Cortex of kidney (tissue), 1 donor: ENCODE measurements at places on chromosomes 5 and 9.

DNA sequence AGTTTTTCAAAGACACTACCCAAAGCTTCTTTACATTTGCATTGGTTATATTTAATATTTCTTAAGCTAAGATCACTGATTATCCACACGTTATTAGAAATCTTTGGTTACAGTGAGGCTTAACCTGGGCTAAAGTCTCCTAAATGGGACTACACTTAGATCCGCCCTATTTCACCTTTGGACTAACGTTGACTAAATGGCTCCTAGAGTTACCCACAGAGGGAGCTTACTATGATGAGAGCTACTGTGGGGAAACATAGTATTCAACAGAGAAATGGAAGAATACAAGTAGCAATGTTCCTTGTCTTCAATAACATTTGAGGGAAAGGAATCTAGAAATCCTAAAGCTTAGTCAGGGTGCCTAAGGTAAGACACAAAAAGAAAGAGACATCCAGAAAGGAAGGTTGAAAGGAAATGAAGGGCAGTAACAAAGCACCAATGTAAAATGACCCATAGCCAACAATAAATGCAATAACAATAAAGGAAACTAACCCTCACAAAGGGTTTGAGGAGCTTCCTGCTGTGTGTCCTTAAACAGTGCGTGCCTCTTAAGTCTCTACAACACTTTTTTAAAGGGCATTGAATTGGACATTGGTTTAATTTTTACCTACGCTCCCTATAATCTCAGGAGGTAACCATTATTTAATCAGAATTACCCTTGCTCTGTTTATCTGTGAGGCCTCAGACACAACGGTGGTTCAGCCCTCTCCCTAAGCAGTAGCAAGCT, 217.1 kb downstream of the PJA2 start:
- no peak for DNase-seq

GRCh38 chr9:20369391-20369790, 252.9 kb downstream of the MLLT3 start:
- no peak for DNase-seq

DNA sequence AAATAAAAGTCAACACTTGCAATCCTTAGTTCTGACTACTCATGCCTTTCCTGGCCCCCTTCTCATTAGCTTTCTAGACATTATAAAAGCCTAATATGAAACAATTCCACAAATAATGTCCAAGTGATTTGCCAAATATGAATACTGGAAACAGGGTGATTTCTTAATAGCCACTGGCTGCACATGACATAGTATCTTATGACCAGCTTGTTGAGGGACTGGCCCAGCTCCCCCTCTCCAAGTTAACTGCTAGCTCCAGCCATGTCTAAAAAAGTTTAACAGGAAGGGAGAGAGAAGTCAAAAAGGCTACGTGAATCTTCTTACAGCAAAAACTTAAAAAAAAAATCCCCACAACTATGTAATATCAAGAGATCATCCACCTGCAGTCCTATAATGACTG, 1.5 kb downstream of the CERT1 start:
- no peak for DNase-seq

DNA sequence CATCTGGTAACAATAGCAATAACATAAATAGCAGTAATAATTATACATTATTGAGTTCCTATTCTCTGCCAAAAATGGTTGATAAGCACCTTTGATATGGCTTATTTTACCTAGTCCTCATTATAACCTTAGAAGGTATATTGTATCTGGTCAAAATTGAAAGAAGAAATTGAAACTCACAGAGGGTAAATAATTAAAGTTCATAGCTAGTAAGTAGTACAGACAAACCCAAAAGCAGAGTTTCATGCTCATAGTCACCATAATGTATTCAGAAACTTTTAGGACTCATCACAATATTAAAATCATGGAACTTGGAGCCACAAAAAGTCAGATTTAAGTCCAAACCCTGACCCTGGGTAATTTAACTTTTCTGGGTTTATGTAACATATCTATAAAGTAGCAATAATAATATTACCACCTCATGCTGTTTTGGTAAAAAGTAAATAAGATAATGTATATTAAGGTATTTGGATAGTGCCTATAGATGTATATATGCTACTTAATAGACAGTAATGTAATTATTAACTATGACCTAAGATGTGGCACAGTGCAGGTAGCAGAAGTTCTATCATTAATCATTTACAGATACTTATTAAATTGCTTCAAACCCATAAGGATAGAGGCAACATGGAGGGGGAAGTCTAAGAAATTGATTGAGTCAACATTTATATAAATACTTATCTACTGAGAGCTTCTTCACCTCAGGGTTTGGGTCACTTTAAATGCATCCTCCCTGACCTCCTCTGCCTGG, 32.4 kb downstream of the STK32A start:
- DNase-seq = no peak

- DNase-seq = no peak
Observed at GRCh38 chr9:37918665-37919170, 14.8 kb upstream of the SLC25A51 start.

DNA sequence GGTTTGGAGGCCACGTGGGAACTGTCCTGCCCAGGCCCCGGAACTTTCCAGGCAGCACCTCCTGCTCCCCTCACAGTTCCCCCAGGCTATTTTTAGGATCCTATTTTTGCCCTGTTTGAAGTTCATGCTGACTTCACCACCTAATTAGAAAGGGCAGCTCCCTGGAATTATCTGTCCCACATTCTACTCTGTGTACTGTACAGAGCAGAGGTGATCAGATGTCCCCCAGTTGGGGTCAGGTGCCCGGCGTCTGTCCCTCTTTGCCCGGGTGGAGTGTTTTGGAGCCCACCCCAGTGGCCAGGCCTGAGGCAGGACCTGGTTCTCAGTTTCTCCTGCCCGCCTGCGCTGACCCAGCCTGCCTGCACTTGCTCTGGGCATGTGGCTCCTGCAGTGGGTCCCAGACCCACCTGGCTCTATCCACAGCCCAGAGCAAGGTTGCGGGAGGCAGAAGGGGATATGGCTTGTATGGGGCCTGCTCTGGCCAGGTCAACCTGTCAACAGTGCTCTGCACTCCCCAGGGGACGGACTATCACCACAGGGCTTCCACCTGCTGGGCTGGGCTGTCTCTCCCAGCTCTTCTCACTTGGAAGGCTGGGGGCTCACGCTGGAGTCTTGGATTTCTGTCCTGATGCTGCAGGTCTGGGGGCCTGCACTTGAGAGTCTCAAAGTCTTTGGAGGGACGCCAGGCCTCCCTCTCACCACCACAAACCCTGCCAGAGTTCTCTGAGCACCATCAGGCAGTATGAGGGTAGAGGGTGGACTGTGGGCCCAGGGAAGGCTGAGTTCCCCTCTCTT, 268.3 kb downstream of the GADD45G start:
- no peak for DNase-seq

- DNase-seq = no peak
Observed at GRCh38 chr5:153623751-153624450, 133.4 kb downstream of the GRIA1 start.

- DNase-seq = no peak
Observed at GRCh38 chr9:96150324-96151227, 151.4 kb downstream of the HSD17B3 start.

DNA sequence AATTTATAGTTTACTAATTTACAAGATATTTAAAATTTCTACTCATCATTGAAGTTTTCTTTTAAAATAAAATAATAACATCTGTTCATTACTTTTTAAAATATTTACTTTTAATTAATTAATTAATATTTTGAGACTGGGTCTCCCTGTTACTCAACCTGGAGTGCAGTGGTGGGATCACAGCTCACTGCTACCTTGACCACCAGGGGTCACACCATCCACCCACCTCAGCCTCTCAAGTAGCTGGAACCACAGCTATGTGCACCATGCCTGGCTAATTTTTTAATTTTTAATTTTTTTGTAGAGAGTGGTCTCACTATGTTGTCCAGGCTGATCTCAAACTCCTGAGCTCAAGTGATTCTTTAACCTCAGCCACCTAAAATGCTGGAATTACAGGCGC, 1013.6 kb downstream of the CDH9 start:
- DNase-seq = no peak

DNA sequence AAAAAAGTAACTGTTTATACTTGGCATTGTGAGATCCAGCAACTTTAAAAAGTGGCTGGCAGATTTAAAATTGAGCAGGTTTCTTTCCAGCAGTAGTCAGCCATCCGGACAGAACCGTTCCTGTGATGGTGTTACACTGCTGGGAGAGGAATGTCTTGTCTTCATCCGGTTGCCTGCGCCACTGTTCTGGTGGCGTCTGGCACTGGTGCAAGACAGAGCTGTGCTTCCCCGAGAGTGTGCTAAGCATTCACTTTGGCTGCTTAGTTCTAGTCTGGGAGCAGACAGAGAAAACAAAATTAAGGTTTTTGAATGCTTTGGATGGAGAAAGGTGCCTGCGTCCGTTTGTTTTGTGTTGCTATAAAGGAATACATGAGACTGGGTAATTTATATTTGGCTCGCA, 35.5 kb upstream of the CREBRF start:
- DNase-seq = no peak
